ENCODE measurements at places on chromosomes 2 and 18.

DNA sequence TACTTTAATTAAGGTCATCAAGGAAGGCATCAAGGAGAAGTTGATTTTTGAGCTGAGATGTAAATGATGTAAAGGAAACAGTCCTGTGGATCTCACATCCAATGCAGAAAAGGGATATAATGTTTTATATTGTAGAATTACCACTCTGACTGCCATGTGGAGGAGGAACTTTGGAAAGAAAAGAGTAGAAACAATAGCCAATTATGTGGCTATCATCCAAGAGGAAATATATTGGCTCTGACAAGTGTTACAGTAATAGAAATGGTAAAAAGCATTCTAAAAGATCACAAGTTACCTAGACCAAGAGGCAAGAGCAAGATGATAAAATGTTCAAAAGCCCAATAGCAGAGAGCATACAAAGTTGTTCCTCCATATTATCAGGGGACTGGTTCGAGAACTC is 26.8 kb downstream of the BARD1 start:
- DNase-seq: no peak

DNA sequence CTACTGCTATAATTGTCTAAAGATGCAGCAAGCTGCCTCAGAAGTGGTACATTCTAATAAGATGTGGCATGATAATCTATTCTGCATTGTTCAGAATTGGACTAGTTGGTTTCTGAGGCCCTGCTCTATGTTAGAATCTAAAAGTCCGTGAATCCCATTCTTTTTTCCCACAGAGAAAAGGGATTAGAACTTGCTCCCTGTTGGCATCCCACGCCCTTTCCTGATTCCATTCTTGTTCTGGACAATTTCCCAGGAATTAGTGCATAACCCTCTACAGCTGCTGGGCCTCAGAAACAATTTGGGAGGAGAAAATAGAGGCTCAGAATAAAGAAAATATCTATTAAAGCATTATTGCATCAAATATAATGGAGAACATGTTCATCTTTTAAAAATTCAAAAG is 282.7 kb downstream of the NRXN1 start:
- DNase-seq: no peak

DNA sequence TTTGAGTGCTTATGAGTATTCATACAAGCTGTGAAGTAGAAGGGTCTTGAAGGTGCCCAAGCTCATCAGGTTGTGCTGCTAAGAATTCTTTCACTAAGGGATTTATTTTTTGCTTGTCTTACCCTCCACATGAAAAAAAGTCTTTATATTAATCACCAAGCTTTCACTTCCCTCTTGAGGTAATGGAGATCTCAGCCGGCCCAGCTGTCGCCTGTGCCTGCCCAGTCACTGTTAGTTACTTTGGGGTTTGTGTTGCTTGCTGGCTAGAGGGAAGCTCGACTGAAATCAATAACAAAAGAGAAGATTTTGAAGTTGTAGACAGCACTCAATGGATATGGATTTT is 21.9 kb downstream of the MC2R start:
- DNase-seq: no peak

DNA sequence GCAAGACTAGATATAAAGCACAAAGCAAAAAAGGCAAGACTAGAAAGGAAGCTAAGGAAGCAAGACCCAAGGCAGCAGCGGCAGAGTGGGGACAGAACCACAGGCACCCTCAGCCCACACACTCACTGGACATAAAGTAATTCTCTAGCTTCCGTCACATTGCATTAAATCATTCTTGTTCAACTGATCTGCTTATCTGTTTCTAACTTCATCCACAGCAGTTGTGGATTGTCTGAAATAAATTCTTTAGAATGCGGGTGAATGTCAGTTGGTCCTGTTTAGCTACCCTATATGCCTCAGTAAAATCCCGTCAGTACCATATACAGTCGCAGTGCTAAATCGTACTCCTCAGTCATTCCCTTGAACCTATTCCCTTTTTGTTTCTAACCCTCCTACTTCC is 183.2 kb upstream of the SLC39A10 start:
- no peak for DNase-seq

DNA sequence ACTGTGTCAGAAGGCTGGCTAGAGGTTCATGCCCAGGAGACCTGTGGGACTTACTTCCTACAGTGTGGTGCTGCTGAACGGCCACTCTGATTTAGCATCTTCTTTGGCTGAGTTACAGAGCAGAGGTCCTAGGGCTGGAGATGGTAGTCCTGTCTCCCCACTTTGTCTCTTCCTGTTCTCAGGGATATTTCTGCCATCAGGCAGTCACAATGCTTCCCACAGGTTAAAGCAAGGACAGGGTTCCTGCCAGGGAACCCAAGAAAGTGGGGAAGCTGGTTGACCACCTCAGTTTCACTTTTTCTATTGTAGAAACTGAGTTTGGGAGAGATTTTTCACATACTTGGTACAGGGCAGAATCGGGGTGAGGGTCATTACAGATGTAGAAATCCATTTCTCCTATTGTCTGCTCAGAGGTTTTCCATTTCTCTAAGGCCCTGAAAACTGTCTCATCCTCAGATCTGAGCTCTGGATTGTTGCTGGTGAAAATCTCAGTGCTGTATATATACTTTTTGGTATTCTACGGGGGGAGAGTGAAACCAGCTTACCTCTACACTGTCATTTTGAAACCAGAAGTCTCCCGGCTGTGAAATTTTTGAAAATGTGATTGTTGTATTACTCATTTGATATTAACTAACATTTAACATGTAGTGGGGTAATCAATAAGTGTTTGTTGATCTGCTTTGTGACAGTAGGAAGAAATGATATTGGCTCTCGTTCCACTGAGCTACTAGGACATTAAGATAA is 37.0 kb upstream of the MEP1B start:
- DNase-seq: no peak

DNA sequence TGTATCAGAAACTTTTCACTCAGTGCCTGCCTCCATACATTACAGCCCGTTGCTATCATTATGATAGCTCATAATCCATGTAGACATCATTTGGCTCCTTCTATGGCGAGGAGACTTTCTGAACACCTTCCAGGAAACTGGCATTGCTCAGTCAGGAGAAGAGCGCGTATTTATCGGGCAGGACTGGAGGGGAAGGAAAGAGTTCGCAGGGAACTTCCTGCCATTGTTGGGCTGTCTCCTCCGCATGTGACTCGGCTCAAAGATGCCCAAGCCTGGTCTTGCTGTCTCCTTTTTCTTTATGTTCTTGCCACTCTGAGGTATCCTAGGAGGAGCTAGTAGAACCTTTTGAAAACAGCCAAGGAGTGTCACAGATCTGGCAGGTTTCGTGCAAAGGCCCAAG is 156.8 kb downstream of the CTIF start:
- DNase-seq: no peak

DNA sequence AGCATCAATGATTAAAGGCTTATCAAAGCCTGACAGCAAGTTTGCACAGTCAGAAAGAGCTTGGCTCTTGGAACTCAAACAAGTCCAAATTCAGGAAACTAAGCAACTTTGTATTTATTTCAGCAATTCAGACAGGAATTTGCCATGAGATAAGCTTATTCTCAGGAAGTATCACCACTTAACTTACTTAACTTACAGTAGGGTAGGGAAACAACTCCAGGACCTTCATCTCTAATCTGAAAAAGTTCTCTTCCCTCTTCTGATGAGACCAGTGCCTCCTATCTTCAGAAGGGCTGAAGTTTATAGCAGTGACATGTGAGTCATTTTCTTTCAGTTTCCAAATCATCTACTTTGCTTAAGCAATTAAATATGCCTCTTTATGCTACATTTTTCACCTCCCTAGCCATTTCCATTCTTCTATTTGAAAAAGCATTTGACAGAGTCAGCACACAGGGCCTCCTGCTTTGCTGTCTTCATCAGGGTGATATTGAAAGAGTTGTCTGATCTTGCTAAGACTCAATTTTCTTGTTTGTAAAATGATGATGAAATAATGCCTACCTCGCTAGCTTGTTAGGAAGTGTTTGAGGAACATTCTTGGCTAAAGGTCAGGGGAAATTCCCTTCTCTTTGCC is 389.5 kb downstream of the RND3 start:
- no peak for DNase-seq

DNA sequence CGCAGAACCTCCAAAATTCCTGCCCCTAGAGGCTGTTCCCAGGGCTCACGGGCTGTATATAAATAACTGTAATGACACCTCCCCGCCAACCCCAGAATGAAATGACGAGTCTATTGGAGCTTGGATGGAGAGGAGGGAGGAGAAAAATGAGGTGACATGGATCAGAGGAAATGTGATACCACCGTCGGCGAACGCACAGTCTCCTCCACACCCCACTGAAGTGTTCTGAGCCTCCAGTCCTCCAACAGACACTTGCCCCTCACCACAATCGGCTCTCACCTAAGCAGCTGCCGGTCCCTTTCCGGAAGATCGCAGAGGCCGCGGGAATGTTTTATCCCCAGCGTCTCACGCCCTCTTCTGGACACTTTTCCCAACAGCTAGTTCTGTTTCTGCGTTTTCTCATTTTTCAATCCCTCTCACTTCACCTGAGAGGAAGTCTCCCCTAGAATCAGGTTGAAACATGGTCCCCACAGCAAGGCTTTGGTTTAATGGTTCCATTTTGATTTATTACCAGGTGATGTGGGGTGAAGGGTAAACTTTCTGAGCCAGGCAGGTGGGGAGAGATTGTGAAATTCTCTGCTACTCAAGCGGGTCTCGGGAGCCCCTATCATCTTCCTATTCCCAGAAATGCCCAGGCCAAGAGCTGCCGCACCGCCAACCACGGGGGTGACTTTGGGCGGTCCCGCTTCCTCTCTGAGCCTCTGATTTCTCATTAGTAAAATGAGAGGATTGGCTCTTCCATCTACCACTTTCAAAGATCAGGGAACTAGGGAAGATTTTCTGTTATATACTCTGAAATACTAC is 9.1 kb upstream of the MYO5B start:
- no peak for DNase-seq

- DNase-seq: peak; percentile 39
Measured at GRCh38 chr18:63131106-63131958, 188.2 kb downstream of the BCL2 start.

DNA sequence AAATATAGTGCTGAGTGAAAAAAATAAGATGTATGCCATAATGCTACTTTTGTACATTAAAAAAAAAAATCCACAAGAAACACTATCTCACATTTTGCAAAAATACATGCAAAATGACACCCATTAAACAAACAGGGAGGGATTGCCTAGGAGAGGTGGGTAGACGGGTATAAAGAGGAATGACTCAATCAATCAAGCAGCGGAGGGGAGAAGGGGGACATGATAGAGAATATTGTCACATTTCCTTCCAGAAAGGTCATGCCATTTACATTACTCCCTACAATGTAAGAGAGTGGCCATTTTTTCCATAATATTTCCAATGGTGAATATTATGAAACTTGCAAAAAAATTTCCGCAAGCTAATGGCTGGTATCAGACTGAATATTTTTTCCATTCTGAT is 542.3 kb upstream of the TNP1 start:
- no peak for DNase-seq

- DNase-seq: no peak
Measured at GRCh38 chr18:35306588-35307250, 16.7 kb upstream of the ZSCAN30 start.

- DNase-seq: no peak
Measured at GRCh38 chr18:62404881-62405280, 79.8 kb downstream of the TNFRSF11A start.

- no peak for DNase-seq
Measured at GRCh38 chr18:59051470-59052165, 88.1 kb upstream of the SEC11C start.

DNA sequence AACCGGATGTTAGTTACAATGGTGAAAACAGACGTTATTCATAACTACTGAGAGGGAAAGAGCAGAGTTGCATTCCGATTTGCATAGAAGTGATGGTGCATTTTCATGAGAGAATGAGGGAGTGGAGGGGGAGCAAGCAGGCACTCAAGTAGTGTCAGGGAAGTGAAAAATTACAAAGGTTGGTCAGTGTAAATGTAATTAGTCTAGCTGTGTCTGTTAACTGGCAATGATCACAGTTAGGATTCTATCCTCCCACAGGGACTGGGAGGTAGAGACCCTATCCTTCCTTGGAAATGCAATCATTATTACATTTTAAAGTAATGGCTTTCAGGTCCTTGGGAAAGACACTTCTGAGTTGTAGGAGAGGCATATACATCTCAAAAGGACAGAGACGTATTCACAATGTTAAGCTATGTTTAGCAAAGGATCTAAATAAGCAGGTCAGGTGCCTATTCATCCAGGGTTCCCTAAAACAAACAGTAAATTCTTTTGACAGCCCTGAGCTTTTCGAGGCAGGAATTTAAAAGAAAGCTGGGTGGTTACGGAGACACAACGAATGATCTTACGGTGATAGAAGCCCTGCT is 1671.8 kb upstream of the DDX18 start:
- DNase-seq: no peak

GRCh38 chr2:236955521-236956030 is 130.1 kb upstream of the COPS8 start:
- DNase-seq: no peak

DNA sequence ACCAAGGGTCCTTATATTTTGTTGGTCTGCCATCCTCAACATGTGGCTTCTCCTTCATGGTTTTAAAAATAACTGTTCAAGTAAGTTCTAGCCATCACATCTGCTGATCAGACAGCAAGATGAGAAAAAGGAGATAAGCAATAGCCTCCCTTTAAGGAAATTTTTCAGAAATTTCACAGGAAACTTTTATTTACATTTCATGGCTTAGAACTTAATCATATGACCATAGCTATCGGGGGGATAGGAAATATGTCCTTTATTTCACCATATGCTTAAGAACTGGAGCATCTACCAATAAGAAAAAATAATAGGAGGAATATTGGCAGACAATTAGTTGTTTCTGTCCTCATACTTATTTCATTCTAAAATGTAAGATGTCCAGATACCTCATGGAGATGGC is 16.2 kb downstream of the ATF2 start:
- no peak for DNase-seq

DNA sequence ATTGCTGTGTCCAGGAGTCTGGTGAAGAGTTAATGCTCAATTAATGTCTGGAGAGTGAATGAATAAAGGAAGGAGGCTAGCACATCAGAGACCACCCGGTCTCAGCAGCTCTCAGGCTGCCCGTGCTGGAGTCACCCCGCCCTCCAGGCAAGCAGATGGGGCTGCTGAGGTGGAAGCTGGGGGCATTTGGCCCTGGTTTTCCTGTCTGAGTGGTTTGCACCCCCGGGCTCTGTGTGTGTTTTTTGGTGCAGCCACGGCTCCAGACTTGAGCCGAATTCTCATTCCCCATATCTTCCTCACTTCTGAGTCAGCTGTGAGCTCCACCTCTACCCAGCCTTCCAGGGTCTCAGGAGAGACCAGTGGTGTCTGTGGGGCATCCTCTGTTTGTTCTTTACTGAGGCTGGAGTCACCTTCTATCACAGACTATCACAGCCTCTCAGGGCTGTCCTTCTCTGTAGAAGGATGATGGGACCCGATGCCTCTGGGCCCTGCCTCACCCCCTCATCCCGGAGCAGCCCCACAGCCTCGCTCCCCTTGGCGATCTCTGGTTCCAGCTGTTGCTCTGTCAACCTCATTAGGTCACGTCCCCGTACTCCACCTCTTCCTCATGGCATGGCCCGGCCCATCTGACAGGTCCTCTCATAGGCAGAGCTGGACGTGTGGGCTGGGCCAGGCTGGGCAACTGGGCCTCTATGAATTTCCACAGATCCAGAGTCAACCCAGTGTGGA is 60.8 kb downstream of the HS1BP3 start:
- no peak for DNase-seq

- DNase-seq: no peak
Measured at GRCh38 chr2:106158871-106159270, 35.2 kb downstream of the UXS1 start.

GRCh38 chr2:41597680-41598079 is 450.1 kb upstream of the PKDCC start:
- no peak for DNase-seq

- no peak for DNase-seq
Measured at GRCh38 chr2:97708048-97708380, 5.4 kb upstream of the ZAP70 start.

GRCh38 chr2:39948016-39948719 is 169.1 kb upstream of the THUMPD2 start:
- DNase-seq: no peak

Measured in stimulated activated CD8-positive, alpha-beta memory T cell treated with anti-CD3 and anti-CD28 coated beads, Interleukin-4, amount 100 ng/mL, for 1 hour (primary cell).